ENCODE measurements at places on chromosomes 5 and 9.

DNA sequence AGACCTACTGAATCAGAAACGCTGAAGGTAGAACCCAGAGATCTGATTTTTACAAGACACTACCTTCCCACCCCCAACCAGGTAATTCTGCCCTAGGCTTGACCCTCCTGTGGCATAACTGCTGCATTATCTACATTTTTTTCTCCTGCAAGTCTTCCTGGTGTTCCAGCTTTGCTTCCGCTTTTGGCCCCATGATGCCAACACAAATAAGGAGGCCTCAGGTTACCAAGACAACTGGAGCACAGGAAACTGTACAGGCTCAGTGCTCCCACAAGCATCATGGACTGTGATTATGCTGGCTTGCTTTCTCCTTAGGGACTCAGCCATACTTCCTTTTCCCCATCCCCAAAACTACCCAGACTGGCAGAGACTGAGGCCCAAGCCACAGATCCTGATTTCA is 6.6 kb upstream of the MSMP start:
- DNase-seq: no peak

GRCh38 chr5:72015103-72015548 is 92.1 kb upstream of the MAP1B start:
- no peak for DNase-seq

GRCh38 chr9:126722252-126722921 is 82.5 kb upstream of the ZBTB43 start:
- peak; percentile 49 for DNase-seq

GRCh38 chr9:13513716-13514444 is 234.4 kb upstream of the MPDZ start:
- peak; percentile 22 for DNase-seq

All from NT2/D1 (cell line).